GM04503 (cell line): ENCODE measurements at places on chromosomes 5 and 9.

GRCh38 chr5:169716287-169716686, 79.2 kb downstream of the DOCK2 start:
- no peak for DNase-seq

- no peak for DNase-seq
These were observed 7.2 kb downstream of the NCS1 start for GRCh38 chr9:130179331-130179907.

- no peak for DNase-seq
These were observed 88.9 kb downstream of the LIFR start for GRCh38 chr5:38467353-38468040.

GRCh38 chr5:139797856-139798510, 2.4 kb downstream of the PSD2 start:
- no peak for DNase-seq
